ENCODE measurements at places on chromosomes 3 and 15. TPM values are rescaled to one million over a fixed set of nuclear protein-coding genes. Genes with fewer than 3 reads are reported as not detected.

- no peak for DNase-seq
Observed at GRCh38 chr3:45092132-45093031, 53.8 kb downstream of the CDCP1 start.

CYP8B1 gene
- not detected for total RNA-seq

ECE2 gene
- total RNA-seq: not detected

PLD1 gene
- total RNA-seq: 36.9 TPM

SEMA5B gene
- 0.33 TPM for total RNA-seq

DNA sequence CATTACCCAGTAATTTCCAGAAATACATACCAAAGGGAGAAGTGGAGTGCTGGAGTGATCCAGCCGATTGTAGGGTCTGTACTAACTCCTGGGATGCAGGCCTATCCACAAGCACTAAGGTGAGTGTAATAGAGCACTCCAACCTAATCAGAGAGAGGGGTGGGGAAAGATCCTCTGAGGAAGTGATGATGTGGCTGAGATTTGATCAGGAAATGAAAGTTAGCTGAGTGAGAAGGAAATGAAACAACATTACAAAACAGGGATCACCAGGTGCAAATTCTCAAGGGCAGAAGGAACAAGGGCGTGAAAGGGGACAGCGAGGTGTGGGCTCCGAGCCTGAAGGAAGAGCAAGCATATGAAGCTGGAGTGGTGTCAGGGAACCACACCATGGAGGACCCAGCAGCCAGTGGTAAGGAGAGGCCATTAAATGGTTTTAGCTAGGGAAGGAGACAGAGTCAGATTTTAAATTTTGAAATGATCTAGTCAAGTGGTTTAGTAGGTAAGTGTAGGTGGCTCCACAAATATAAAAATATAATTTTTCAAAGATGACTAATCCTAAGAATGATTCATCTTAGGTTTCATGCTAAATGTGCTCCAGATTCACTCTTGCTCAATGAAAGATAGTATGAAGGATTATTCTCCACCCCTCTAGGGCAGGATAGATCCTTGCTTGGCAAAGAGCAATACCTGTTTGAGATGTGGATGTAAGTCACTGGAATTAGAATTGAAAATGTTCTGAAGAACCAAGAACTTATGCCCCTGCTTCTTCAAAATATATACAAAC is 348.7 kb downstream of the TBL1XR1 start:
- no peak for DNase-seq

DNA sequence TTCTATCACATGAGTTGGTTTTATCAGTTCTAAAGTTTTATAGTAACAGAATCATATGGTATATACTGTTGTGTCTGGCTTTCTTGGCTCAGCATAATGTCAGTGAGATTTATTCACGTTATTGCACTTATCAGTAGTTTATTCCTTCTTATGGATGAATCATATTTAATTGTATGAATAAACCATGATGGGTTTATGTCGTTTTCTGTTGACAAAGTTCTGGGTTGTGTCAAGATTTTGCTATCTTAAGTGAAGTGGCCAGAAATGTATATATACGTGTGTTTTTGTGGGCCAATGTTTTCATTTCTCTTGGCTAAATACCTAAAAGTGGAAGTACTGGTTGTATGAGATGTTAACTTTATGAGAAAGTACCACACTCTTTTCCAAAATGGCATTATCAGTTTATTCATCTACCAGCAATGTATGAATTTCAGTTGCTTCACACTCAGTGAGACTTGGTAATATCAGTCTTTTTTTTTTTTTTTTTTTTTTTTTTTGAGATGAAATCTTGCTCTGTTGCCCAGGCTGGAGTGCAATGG is 112.4 kb upstream of the DCBLD2 start:
- no peak for DNase-seq

ZBBX gene
- not detected for total RNA-seq

CFAP20DC gene
- total RNA-seq: 2.4 TPM

DNA sequence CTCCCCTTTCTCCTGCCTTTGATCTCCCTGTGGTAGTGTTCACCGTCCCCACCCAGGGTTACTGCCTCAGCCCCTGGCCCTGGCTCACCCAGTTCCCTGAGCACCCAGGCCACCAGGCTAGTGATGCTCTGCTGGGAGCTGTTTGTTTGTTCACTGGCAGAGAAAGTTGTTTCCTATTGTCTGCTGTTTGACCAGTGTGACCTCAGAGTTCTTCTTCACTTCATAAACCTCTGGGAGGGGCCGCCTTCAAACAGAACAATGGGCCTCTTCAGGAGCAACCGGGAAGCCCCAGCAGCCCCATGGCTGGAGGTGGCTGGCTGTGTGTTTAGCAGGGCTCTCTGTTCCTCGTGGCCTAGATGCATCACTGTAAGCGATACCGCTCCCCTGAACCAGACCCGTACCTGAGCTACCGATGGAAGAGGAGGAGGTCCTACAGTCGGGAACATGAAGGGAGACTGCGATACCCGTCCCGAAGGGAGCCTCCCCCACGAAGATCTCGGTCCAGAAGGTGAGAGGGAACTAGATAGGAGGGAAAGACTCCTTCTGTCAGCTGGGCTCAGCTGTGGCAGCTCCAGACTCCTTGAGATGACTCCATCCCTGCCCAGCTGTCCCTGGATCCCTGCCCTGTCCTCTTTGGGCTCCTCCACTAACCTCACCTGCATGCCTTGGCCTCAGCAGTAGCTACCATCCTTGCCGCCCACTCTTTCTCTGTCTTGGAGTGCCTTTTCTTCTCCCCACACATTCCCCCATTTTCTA is 3.4 kb downstream of the CLK3 start:
- DNase-seq: no peak

DNA sequence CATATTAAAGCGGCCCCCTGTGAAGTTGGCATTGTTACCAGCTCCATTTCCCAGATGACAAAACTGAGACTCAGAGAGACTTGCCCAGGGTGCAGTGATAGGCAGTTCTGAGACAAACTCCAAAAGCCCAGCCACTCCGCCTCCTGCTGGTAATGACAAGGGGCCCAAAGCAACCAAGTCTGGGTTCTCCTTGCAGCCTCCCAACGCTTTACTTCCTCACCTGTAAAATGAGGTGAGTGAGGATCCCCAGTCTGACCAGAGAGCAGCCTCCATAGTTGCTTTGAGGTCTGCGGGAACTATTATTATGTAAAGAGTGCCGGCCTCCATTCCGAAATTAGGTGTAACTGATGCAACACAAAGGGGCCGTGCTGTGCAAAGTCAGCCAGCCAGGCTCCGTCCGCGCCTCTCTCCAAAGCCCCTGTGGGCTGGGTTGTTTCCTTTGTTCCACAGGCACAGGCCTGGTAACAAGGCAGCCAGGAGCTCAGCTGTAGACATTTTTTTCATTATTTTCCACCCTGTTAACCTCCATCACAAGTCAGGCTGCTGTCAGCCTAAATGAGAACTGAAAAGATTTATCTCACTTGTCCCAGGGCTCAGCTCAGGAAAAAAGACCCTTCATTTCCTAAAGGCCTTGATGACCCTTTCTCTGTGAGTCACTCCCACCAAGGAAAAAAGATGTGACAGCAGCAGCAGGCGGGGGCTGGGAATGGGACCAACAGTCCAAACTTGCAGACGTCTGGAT is 139.1 kb upstream of the RAD18 start:
- DNase-seq: no peak

RTP1 gene
- not detected for total RNA-seq

ALPK3 gene
- 2.6 TPM for total RNA-seq

DNA sequence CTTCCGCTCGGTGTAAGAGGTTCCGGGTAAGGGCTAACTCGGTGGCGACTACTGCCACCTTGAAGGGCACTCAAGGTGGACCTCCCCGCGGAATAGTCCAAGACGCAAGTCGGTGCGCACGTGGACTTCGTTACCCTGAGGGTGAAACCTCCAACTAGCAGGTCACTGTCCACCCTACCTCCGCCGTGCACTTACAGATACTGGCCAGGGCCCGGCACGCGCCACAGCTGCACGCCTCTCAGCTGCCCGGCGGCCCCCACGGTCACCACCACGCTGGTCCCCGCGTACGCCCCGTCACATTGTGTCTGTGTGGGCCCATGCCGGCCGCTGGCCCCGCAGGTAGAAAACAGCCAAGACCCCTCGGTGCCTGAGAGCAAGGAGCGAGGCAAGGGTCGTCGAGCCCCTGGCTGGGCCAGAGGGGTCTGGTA is 1.1 kb downstream of the LTK start:
- DNase-seq: no peak

EIF2A gene
- 247 TPM for total RNA-seq

- DNase-seq: no peak
Observed at GRCh38 chr3:102449341-102449740, 14.5 kb downstream of the ZPLD1 start.

DNA sequence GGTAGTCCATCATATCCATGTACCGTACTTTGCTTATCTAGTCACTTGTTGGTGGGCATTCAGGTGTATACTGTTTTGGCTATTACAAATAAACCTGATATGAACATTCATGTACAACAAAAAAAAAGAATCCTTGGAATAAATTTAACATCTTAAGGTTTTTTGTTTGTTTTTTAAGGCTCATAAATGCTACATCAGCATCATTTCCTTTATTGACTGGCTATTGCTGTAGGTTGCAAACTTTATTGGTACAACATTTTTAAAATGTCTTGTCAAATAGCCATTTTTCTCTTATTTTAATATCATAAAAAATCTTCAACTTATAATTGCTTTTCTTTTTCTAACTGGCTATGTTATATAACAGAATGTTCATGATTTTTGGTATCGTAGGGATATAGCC is 16.2 kb downstream of the DHFR2 start:
- DNase-seq: no peak

All from breast epithelium (tissue), 4 donors.